Bronchial smooth muscle cell (primary cell): ENCODE measurements at places on chromosomes 5 and 9. TPM values are rescaled to one million over a fixed set of nuclear protein-coding genes. Genes with fewer than 3 reads are reported as not detected.

Gene DIAPH1
- total RNA-seq: 17.9 and 23.5 TPM in 2 replicates

Gene SLC25A2
- total RNA-seq: 0.32 TPM in 1 of 2 replicates, not detected in the other

Gene NTNG2
- 3.5 and 4.0 TPM in 2 replicates for total RNA-seq

Gene OTP
- total RNA-seq: not detected in 2 replicates

Gene PCDHGA8
- 3.5 and 4.4 TPM in 2 replicates for total RNA-seq

Gene KIF20A
- 4.0 and 10.2 TPM in 2 replicates for total RNA-seq

Gene PCDH12
- under 0.01 TPM in 1 of 2 replicates, not detected in the other for total RNA-seq

Gene OR1N2
- total RNA-seq: not detected in 2 replicates

Gene SEMA5A
- total RNA-seq: 6.1 and 9.9 TPM in 2 replicates

Gene TRAF1
- 2.4 and 3.8 TPM in 2 replicates for total RNA-seq

Gene SLC45A2
- total RNA-seq: under 0.01 TPM in 1 of 2 replicates, not detected in the other

Gene PCDHGA11
- 7.0 and 12.0 TPM in 2 replicates for total RNA-seq

Gene STXBP1
- total RNA-seq: 21.3 and 23.2 TPM in 2 replicates

Gene FREM1
- total RNA-seq: 0.16 TPM in 1 of 2 replicates, not detected in the other

Gene SNAPC3
- 32.3 TPM in 2 replicates for total RNA-seq

Gene ZDHHC11
- total RNA-seq: 0.47 and 3.3 TPM in 2 replicates

Gene CSF1R
- total RNA-seq: under 0.01 TPM in 1 of 2 replicates, not detected in the other

Gene ZNF883
- 2.4 and 4.1 TPM in 2 replicates for total RNA-seq

Gene PPP3R2
- 0.09 TPM in 1 of 2 replicates, not detected in the other for total RNA-seq

Gene BAAT
- 0.16 TPM in 1 of 2 replicates, not detected in the other for total RNA-seq

Gene CCDC192
- not detected in 2 replicates for total RNA-seq

Gene NSG2
- not detected in 2 replicates for total RNA-seq

Gene SUSD3
- total RNA-seq: 0.32 and 0.94 TPM in 2 replicates

Gene MED27
- total RNA-seq: 9.9 and 11.6 TPM in 2 replicates

Gene GPR21
- total RNA-seq: 0.69 and 1.1 TPM in 2 replicates

Gene RASGRF2
- total RNA-seq: 6.1 and 12.0 TPM in 2 replicates

Gene GHR
- total RNA-seq: 2.5 and 3.5 TPM in 2 replicates

Gene HMGXB3
- total RNA-seq: 22.1 and 25.4 TPM in 2 replicates

Gene FOXD1
- 3.3 and 8.2 TPM in 2 replicates for total RNA-seq

Gene PLAC8L1
- total RNA-seq: 0.17 TPM in 1 of 2 replicates, not detected in the other

Gene IFT74
- 10.0 and 15.4 TPM in 2 replicates for total RNA-seq

Gene MLANA
- total RNA-seq: not detected in 2 replicates

Gene SYK
- under 0.01 TPM in 1 of 2 replicates, not detected in the other for total RNA-seq
